ENCODE measurements at places on chromosomes 5 and 9. TPM values are rescaled to one million over a fixed set of nuclear protein-coding genes. Genes with fewer than 3 reads are reported as not detected.

Gene IRX4
- total RNA-seq, result 0.55 TPM

Gene MYMK
- total RNA-seq, result 2.1 TPM

Gene RNF224
- total RNA-seq, result not detected

Gene CCDC152
- total RNA-seq, result 6.1 TPM

Gene RAPGEF1
- total RNA-seq, result 52.0 TPM

Gene SIT1
- not detected for total RNA-seq

Gene PLEKHG4B
- total RNA-seq, result 10.1 TPM

Gene PCSK5
- total RNA-seq, result 37.7 TPM

Gene ZCCHC9
- 25.2 TPM for total RNA-seq

Gene LECT2
- not detected for total RNA-seq

Gene ACTBL2
- not detected for total RNA-seq

Gene PAEP
- total RNA-seq, result not detected

Gene PRUNE2
- 95.8 TPM for total RNA-seq

Gene DELE1
- total RNA-seq, result 73.4 TPM

Gene BARX1
- not detected for total RNA-seq

Gene ZDHHC11B
- total RNA-seq, result 2.6 TPM

Gene RFESD
- 4.8 TPM for total RNA-seq

Gene NR6A1
- 3.2 TPM for total RNA-seq

Gene NTRK2
- total RNA-seq, result 70.8 TPM

Gene SLC23A1
- total RNA-seq, result not detected

Gene PCDHAC2
- 39.0 TPM for total RNA-seq

Gene TXNDC15
- 132 TPM for total RNA-seq

Gene PCDHGA3
- total RNA-seq, result 7.5 TPM

Gene ITK
- 0.44 TPM for total RNA-seq

Gene ANKRD34B
- not detected for total RNA-seq

Gene TTLL11
- 19.0 TPM for total RNA-seq

Gene IRX2
- total RNA-seq, result 11.8 TPM

Gene RGS14
- 5.1 TPM for total RNA-seq

Gene IL13
- total RNA-seq, result not detected

Gene OR2V1
- not detected for total RNA-seq

Gene S1PR3
- 59.5 TPM for total RNA-seq

Gene PCDHGA1
- 1.8 TPM for total RNA-seq

Gene GADD45G
- total RNA-seq, result 130 TPM

Gene PDE6A
- total RNA-seq, result 0.88 TPM

Gene RNF180
- total RNA-seq, result 43.2 TPM

Gene ALDH7A1
- 84.9 TPM for total RNA-seq

Gene HRH2
- 1.8 TPM for total RNA-seq

Gene CER1
- 0.88 TPM for total RNA-seq

Gene PARP8
- total RNA-seq, result 19.0 TPM

Gene GABRG2
- 19.2 TPM for total RNA-seq

Gene PCDHGC3
- total RNA-seq, result 79.3 TPM

Gene MYOT
- 15.9 TPM for total RNA-seq

Gene OMD
- total RNA-seq, result 34.4 TPM
